ENCODE measurements at places on chromosomes 11 and 22. TPM values are rescaled to one million over a fixed set of nuclear protein-coding genes. Genes with fewer than 3 reads are reported as not detected.

The MAPK8IP1 gene
- total RNA-seq, result 131 TPM

The ZNF215 gene
- total RNA-seq, result 3.5 TPM

The PRAME gene
- total RNA-seq, result not detected

The DNAJB7 gene
- not detected for total RNA-seq

The BMAL1 gene
- total RNA-seq, result 37.8 TPM

The C11orf86 gene
- total RNA-seq, result not detected
